ENCODE measurements at places on chromosomes 5 and 9. TPM values are rescaled to one million over a fixed set of nuclear protein-coding genes. Genes with fewer than 3 reads are reported as not detected.
A peak's percentile ranks its signal among the peaks of the same experiment; 100 is the strongest.

- H3K36me3 ChIP-seq = no peaks in the 10 kb centered on the region
- H3K4me1 ChIP-seq = no peaks in the 10 kb centered on the region
- no peak overlapping the region for H3K27ac ChIP-seq
- no peaks in the 10 kb centered on the region for H3K27me3 ChIP-seq
- H3K4me3 ChIP-seq = no peak overlapping the region
These were observed 26.6 kb downstream of the LHX6 start for GRCh38 chr9:122202111-122202510.

The ZFYVE16 gene
- 48.5 TPM for total RNA-seq

DNA sequence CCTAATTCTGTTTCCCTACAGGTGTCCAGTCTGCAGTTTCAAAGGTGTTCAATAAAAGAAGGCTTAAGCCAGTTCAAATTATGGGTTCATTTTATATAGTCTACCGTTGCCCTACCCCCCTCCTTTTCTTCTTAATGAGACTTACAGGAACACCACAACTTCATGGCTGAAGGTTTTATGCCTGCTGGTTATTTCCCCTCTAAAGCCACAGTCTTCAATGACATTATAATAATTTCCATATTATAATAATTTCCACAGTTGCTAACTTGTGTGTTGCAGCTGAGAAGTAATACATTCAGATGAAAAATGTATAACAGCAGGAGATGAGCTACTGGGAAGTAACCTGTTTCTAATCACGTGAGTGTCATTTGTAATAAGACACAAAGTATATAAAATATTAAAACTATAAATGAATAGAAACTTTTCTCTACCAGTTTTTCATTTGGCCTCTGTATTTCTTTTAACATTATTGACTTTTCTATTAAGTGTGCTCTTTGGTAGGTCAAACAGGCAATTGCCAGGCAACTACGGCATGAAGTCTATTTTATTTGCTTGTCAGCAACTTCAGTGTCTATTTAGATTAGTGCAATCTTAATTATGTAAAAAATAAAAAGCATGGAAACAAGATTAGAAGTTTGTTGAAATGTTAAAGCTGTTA, 120.5 kb upstream of the HMHB1 start:
- no peaks in the 10 kb centered on the region for H3K27me3 ChIP-seq
- no peaks in the 10 kb centered on the region for H3K4me1 ChIP-seq
- DNase-seq = no peak
- no peak overlapping the region for H3K27ac ChIP-seq

DNA sequence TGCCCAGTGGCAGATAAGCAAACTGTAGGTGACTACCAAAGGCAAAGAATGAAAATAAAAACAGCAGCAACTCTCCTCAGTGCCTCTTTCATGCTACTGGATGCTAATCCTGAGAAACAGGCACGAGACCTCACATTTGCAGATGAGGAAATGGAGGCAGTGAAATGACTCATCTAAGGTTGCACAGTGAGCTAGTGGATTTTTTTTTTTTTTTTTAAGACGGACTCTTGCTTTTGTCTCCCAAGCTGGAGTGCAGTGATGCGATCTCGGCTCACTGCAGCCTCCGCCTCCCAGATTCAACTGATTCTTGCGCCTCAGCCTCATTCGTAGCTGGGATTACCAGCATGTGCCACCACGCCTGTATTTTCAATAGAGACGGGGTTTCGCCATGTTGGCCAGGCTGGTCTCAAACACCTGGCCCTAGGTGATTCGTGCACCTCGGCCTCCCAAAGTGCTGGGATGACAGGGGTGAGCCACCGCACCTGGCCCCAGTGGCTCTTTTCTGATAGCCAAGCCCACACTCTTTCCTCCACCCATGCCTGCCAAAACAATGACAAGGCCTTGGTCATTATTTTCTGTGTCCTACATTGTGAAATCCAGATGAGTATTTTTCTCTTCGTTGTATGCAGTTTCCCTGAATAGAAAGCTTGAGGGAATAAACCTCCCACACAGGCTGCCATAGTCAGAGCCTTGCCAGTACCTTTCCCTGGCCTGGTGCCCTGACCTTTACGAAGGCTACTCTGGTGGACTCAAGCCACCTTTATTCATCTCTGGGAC, 19.2 kb downstream of the DOCK2 start:
- peaks cover 8% of the 10 kb centered on the region for H3K4me1 ChIP-seq
- H3K27me3 ChIP-seq = no peaks in the 10 kb centered on the region
- DNase-seq = no peak
- no peaks in the 10 kb centered on the region for H3K36me3 ChIP-seq
- no peak overlapping the region for H3K27ac ChIP-seq
- no peak overlapping the region for H3K4me3 ChIP-seq

The SV2C gene
- total RNA-seq = 0.51 TPM

- no peaks in the 10 kb centered on the region for H3K27me3 ChIP-seq
- no peaks in the 10 kb centered on the region for H3K4me1 ChIP-seq
- H3K36me3 ChIP-seq = no peaks in the 10 kb centered on the region
- DNase-seq = no peak
These were observed 133.3 kb downstream of the FAM174A start for GRCh38 chr5:100668511-100668910.

GRCh38 chr5:51484326-51484725, 101.1 kb downstream of the ISL1 start:
- H3K4me3 ChIP-seq = no peak overlapping the region
- no peak for DNase-seq
- no peaks in the 10 kb centered on the region for H3K27me3 ChIP-seq
- no peaks in the 10 kb centered on the region for H3K4me1 ChIP-seq

GRCh38 chr9:98409719-98410118, 154.3 kb upstream of the TBC1D2 start:
- no peak overlapping the region for H3K4me3 ChIP-seq
- no peaks in the 10 kb centered on the region for H3K27me3 ChIP-seq
- H3K27ac ChIP-seq = no peak overlapping the region
- no peak for DNase-seq
- peaks cover 4% of the 10 kb centered on the region for H3K4me1 ChIP-seq
- H3K36me3 ChIP-seq = no peaks in the 10 kb centered on the region

The TUSC1 gene
- 8.4 TPM for total RNA-seq

- H3K36me3 ChIP-seq = no peaks in the 10 kb centered on the region
- H3K27ac ChIP-seq = peak overlapping the region; percentile 49
- peak; percentile 85 for DNase-seq
- peaks cover 15% of the 10 kb centered on the region for H3K4me1 ChIP-seq
- H3K27me3 ChIP-seq = no peaks in the 10 kb centered on the region
- no peak overlapping the region for H3K4me3 ChIP-seq
These were observed 43.1 kb upstream of the RXRA start for GRCh38 chr9:134283111-134283515.

The ECPAS gene
- 97.0 TPM for total RNA-seq

- no peak overlapping the region for H3K4me3 ChIP-seq
- H3K4me1 ChIP-seq = no peaks in the 10 kb centered on the region
- no peaks in the 10 kb centered on the region for H3K27me3 ChIP-seq
- no peak overlapping the region for H3K27ac ChIP-seq
- no peaks in the 10 kb centered on the region for H3K36me3 ChIP-seq
- DNase-seq = no peak
These were observed 408.8 kb downstream of the ADGRV1 start for GRCh38 chr5:90967443-90967842.

- no peaks in the 10 kb centered on the region for H3K36me3 ChIP-seq
- H3K4me3 ChIP-seq = peak overlapping the region; percentile 59
- H3K4me1 ChIP-seq = peaks cover 26% of the 10 kb centered on the region
- DNase-seq = no peak
- H3K27me3 ChIP-seq = no peaks in the 10 kb centered on the region
These were observed 478 bp upstream of the GGTA1 start for GRCh38 chr9:121500165-121500478.

DNA sequence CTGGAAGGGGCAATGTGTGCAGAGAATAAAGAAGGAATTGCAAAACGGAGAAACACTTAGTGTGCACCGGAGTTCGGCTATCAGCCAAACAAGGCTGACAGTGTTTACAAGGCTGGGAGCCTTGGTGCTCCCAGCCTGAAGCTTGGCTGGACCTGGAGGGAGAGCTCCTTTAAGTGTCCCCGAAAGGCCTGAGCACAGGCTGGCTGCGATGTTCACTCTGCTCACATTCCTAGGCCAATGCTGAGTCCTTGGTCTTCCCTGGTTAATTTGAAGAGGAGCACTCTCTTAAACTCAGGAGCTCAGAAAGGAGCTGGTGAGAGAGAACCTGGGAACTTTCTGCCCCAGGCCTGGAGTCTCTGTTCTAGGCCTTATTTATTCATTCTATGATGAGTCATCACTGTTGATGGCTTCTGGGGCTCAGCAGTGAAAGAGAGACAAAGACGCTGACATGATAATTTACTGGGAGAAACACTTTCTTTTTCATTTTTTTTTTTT, 88.6 kb upstream of the MYO10 start:
- no peak overlapping the region for H3K4me3 ChIP-seq
- no peaks in the 10 kb centered on the region for H3K4me1 ChIP-seq
- no peaks in the 10 kb centered on the region for H3K27me3 ChIP-seq
- H3K36me3 ChIP-seq = no peaks in the 10 kb centered on the region
- DNase-seq = no peak
- no peak overlapping the region for H3K27ac ChIP-seq

The NMUR2 gene
- total RNA-seq = not detected

The CDH6 gene
- 3.6 TPM for total RNA-seq

DNA sequence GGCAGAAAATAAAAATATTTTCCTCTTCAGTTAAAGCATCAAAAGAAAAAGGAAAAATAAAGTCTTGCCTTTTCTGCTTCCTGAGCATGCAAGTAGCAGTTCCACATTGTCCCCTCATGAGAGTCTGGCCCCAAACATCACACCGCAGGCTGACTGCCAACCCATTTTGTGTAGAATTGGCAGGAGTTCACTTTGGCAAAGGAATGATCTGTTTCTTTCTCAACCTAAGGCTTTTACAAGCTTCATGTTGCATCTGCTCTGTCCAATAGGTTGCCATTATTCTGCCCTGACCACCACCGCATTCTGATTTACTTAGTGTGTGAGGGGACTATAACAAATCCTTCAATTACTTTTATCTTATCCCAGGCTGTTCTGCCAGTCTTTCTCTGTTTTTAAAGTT, 249.5 kb downstream of the ISL1 start:
- no peaks in the 10 kb centered on the region for H3K36me3 ChIP-seq
- no peak overlapping the region for H3K4me3 ChIP-seq
- no peak for DNase-seq
- H3K4me1 ChIP-seq = no peaks in the 10 kb centered on the region

DNA sequence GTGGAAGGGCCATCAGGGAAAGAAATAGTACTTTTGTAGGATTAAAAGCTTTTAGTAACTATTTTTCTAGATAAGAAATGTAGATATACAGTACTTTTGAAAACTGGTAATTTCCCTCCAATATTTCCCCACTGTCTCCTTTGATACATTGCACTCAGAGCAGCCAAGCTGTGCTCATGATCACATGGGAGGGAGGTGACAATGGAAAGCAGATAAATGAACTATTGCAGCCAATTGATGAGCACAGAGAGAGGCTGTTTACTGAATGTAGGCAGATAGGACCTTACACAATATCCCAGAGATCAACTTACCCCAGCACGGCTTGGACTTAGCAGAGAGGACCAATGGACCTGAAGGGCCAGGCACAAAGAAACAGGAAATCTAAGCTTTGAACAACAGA, 178.0 kb upstream of the NREP start:
- DNase-seq = no peak
- H3K36me3 ChIP-seq = no peaks in the 10 kb centered on the region
- H3K27me3 ChIP-seq = no peaks in the 10 kb centered on the region
- H3K4me3 ChIP-seq = no peak overlapping the region
- H3K4me1 ChIP-seq = no peaks in the 10 kb centered on the region
- no peak overlapping the region for H3K27ac ChIP-seq
